Astrocyte of the spinal cord (primary cell): ENCODE measurements at places on chromosomes 1 and 21.
A peak's percentile ranks its signal among the peaks of the same experiment; 100 is the strongest.

GRCh38 chr1:10401281-10401680 lies 2.4 kb downstream of the PGD start:
- no peak for DNase-seq

DNA sequence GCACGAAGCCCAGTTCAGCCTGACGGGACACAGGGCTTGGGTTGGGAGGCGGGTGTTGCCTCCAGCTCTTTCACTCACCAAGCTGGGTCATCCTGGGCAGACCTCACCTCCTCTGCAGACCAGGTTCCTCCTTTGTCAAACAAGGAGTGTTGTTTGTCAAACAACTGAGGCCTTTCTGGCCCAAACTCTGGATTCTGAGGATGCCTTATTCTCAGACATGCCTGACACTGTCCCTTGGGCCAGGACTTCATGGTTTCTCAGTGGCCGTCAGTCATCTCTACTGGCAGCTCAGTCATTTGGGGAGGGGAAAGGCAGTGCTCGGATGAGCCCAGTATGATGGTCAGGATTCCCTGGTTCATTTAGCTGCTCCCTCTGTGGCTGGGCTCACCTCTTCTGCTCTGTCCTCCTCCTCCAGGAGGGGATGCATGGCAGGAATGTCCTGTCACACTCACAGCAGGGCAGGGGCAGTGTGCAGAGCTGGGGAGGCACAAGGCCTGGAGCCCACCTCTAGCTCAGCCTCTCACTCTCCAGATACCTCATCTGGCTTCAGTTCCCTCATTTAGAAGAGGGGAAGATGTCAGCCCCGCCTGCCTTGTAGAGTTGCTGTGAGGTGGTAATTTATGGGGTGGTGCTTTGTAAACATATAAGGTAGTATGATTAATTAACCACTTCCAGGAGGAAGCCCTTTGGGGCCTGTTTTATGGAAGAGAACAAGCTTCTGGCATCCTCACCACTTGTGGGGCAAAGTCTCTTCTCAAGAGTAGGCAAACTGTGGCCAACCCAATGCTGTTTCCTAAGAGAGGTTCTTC lies 20.6 kb downstream of the SLC2A1 start:
- DNase-seq, result no peak

DNA sequence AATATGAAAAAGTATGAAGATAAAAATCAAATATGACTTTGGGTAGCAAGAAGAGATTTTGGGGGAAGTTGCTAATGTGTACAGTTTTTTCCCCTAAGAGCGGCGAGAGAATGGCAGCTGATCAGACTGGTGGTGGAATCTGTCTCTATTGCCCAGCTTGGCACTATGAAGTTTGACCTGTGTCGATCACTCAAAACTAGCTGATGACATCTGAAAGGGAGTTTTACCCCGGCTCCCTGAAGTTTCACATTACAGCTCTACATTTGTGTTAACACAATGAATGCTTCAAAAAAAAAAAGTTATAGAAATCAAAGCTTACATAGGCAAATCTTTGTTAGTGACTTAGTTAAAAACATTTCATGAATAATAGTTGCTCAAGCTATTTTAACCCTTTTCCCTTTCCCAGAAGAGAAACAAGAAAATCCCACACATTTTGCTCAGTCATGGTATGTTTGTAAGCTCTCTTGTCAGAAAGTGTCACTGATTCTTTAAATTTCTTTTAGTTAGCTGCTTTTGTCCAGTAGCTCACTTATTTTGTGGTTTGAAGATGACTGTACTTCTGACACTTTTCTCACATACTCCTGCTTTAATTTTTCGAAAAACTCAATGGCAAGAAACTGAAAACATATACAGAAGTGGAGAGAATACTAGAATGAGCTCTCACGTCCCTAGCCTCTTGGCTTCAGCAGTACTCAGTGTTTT lies 41.3 kb downstream of the DYRK1A start:
- DNase-seq, result peak; percentile 29

- DNase-seq, result no peak
Measured at GRCh38 chr1:227560393-227561173, 2.8 kb upstream of the ZNF678 start.

DNA sequence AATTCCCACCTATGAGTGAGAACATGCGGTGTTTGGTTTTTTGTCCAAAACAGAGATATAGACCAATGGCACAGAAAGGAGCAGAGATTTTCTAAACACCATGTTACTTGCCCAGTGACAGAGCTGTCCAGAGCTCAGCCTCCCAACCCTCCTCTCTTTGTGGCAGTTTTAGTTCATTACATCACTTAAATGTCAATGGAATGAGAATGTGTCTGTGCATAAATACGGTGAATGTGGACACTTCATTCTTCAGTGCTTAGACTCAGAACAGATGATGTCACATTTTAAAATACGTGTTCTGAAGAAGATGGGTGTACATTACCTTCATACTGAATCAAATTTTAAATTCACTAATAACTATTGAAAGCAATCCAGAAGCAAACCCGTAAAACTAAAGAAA lies 374.9 kb downstream of the DSCAM start:
- DNase-seq, result no peak

- peak; percentile 89 for DNase-seq
Measured at GRCh38 chr1:2199042-2199810, 4.7 kb upstream of the FAAP20 start.

DNA sequence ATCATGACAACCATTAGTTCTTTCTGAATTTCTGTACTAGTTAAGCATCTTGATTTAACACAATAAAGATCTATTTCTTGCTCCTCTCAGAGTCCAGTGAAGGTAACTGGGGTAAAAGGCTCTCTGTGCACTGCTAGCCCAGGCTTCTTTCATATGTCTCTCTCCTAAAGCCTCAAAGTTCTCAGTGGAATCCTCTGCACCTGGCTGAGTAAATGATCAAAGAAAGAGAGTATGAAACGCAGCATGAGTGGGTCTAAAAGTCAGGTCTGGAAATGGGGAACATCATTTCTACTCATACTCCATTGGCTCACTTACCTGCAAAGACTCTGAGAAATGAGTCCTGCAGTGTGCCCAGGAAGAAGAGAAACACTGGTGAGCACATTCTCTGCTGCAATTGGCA lies 418.5 kb downstream of the PTPRC start:
- DNase-seq, result no peak

DNA sequence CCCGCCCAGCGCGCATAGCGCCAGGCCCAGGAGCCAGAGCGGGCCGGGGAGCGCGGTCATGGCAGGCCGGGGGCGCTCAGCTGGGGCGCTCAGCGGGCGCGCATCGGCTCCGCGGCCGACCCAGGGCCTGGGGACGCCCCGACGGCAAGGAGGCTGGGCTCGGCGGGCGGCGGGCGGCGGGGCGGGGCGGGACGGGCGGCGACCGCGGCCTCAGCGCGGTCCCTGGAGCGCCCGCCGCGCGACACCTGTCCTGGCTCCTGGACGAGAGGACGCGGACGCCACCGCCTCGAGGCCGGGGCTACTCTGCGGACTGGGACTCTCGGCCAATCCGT lies 273 bp downstream of the BMP8B start:
- DNase-seq, result no peak

DNA sequence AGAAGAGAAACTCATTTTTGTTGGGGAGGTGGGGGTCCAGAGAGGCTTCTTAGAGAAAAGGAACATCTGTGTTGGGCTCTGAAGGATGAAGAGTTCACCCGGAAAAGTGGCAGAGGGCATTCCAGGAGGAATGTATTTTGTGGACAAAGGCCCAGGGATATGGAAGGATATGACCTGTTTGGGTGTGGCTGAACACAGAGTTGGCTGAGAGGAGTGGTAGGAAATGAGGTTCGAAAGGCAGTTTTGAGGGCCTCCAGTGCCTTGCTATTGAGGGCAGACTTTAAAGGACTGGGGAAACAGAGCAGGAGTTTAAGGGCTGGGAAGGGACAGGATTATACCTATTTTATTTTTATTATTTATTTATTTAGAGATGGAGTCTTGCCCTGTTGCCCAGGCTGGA lies 27.3 kb upstream of the WASF2 start:
- DNase-seq, result no peak

GRCh38 chr1:54227091-54227602 lies 27.2 kb downstream of the MRPL37 start:
- peak; percentile 62 for DNase-seq

GRCh38 chr1:226956942-226957713 lies 17.0 kb downstream of the COQ8A start:
- DNase-seq, result no peak

DNA sequence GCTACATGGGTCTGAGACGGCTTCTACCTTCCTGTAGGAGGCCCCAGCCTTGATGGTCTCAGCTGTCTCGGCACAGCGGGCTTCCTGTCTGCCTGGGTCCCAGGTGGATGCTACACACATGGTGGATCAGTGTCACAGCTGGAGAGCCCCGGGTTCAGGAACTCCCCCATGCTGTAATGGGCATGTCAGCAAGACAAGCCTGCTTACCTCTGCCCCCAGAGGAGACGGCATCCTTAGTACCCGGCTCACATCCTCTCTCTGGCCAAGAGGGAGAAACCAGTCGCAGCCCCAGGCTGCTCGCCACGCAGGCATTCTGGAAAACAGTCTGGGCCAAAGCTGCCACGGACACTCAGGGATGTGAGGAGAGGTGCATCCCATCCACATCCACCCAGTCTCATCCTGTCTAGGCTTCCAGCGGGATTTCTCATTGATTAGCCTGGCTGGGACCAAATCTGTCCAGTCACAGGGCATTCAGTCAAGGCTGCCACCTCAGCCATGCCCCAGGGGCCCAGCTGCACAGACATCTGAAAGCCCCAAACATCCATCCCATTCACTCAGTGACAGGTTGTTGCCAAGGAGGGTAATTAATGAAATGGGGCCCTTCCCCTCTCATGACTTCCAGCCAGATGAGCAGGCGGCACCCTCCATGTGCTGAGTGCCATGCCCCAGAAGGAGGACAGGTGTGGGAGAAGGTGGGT lies 10.5 kb downstream of the SNAP47 start:
- DNase-seq, result no peak

DNA sequence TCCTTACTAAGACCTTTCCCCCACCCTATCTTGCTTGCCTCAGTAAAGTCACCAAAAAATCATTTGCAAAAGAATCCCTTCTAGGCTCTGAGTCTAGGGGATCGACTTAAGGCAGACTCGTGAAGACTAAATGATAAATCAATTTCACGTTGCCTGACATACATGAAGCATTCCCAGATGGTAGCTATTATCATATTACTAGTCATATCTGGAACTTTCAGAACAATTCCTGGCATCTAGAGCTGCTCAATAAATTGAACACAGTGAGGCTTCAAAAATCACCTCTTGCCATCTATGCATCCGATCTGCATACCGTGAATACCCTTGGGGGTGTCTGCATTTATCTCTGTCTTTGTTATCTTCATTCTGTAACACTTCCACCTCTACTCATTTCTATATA lies 49.6 kb upstream of the DAB1 start:
- no peak for DNase-seq

DNA sequence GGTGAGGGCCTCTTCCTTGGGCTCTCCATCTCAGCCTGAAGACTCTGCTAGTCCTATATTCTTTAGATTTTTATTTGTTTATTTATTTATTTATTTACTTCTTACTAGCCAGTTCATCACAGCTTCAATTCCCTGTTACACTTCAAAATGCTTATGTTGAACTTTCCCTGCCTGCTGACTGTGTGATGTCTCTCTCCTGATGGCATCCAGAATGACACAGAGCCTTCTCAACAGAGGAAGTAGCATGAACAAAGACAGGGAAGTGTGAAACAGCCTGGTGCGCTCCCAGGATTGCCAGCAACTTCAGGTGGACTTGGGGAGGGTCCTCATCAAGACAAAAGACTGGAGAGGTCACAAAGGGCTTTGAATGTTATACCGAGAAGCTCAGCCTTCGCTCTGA lies 4.3 kb upstream of the IPO13 start:
- no peak for DNase-seq

DNA sequence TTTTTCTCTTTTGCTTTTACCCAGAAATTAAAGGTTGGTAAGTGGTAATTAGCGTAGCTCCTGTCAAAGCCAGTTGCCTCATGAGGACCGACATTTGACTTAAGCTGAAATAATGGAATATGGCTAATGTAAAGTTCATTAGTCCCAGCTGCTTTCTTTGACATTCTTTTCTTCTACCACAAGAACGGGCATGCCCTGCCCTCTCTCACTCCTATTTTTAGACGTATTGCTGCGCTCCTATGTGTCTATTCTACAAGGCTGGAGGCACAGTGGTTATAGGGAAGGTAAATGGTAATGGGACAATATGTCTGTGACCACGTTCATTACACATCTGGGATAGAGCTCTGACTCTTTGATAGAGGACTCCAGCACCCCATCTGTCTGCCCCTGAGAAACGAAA lies 6.8 kb downstream of the CORT start:
- no peak for DNase-seq

DNA sequence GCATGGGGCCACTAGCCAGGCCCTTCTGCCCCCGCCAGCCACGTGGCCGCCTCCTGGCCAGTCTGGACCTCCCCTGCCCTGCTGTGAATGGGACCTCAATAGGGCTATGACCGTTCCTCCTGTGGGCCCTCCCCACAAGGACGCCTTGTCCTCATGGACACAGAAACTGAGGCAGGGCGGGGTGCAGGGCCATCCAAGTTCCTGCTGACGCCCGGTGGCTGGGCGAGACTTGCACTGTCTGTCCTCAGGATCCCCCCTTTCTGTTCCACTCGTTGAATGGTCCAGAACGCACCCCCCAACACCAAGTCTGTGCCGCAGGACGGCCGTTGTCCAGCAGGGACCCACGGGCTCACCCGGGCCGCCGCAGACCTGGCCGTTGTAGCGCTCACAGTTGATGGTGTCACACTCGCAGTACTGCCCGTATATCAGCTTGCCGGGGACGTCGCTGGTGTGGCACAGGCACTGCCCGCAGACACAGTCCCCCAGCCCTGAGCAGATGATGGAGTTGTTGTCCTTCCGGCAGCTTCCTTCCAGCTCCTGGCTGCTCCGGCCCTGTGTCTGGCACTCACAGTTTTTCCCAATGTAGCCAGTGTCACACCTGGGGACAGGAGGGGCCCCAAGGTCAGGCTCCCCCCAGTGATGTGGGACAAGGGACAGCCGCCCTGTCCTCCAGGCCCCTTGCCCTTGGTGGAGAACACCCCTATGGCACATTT lies 16.3 kb upstream of the PTTG1IP start:
- DNase-seq, result no peak

DNA sequence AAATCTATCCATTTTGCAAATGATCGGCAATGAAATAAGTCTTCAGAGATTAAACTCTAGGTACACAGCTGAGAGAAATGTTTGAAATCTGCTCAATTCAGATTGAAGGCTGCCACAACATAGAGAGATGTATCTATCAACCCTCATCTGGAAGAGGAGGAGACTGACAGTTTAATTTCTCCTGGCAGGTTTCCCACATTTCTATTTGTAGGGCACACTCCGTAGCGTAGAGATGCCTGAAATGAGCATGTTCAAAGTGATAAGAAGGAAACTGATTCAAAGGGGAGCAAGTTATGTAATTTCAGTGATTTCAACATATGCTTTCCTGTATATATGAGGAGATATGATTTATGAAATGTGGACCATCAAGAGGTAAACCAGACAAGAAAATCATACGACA lies 44.1 kb downstream of the NIBAN1 start:
- DNase-seq, result no peak

GRCh38 chr1:59903141-59903754 lies 23.3 kb downstream of the CYP2J2 start:
- peak; percentile 6 for DNase-seq

DNA sequence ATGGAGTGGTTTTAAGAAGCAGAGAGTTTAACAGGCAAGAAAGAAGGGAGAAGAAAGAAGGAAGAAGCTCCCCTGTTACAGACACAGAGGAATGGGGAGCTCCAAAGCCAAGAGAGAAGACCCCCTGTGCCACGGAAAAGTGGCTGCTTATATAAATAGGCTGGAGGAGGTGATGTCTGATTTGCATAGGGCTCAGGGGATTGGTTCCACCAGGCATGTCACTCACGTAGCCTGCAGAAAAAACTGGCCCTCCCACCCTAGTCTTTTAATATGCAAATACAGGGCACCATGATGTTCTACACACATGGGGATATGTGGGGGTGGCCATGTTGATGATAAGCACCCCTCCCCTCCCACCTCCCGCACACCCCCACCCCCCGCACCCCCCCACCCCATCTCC lies 99.6 kb downstream of the ETS2 start:
- no peak for DNase-seq
